ENCODE measurements at places on chromosomes 1 and 21.

GRCh38 chr21:36004441-36004840 is 55.9 kb downstream of the SETD4 start:
- no peaks in the 10 kb centered on the region for H3K4me1 ChIP-seq
- H3K36me3 ChIP-seq = no peaks in the 10 kb centered on the region
- H3K27me3 ChIP-seq = no peaks in the 10 kb centered on the region

GRCh38 chr1:5937373-5937857 is 54.8 kb downstream of the NPHP4 start:
- peaks cover 13% of the 10 kb centered on the region for H3K4me1 ChIP-seq
- no peaks in the 10 kb centered on the region for H3K27me3 ChIP-seq
- no peaks in the 10 kb centered on the region for H3K36me3 ChIP-seq
- H3K4me3 ChIP-seq = no peak overlapping the region

- no peak overlapping the region for H3K4me3 ChIP-seq
- H3K36me3 ChIP-seq = no peaks in the 10 kb centered on the region
- DNase-seq = no peak
Measured at GRCh38 chr1:192580351-192580962, 4.9 kb downstream of the RGS1 start.

DNA sequence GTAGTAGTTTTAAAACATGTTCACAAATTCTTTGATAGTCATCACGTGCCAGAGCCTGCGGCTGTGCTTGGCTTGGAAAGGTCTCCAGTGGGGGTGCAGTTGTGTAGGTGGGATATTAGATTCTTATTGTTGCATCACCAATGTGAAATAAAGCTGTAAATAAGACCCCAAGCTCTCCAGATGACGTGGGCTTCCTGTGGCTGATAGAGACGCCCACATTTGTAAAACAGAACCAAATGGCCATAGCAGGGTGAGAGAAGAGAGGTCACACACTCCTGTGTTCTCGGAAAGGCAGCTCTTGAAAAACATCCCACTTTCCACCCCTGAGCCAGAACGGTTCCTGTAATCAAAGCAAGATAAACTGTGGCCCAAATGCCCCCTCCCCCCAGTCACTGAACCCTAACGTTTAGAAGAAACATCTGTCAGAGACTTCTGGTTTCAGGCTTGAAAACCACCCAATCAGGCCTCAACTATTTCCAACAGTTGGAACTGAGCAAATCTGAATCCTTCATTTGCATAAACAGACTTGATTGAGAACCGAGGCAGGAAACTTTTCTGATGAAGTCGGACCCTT is 6.6 kb upstream of the NTPCR start:
- no peaks in the 10 kb centered on the region for H3K4me1 ChIP-seq
- no peak overlapping the region for H3K4me3 ChIP-seq
- H3K27me3 ChIP-seq = no peaks in the 10 kb centered on the region
- no peak overlapping the region for H3K27ac ChIP-seq
- no peak for DNase-seq
- no peaks in the 10 kb centered on the region for H3K36me3 ChIP-seq

DNA sequence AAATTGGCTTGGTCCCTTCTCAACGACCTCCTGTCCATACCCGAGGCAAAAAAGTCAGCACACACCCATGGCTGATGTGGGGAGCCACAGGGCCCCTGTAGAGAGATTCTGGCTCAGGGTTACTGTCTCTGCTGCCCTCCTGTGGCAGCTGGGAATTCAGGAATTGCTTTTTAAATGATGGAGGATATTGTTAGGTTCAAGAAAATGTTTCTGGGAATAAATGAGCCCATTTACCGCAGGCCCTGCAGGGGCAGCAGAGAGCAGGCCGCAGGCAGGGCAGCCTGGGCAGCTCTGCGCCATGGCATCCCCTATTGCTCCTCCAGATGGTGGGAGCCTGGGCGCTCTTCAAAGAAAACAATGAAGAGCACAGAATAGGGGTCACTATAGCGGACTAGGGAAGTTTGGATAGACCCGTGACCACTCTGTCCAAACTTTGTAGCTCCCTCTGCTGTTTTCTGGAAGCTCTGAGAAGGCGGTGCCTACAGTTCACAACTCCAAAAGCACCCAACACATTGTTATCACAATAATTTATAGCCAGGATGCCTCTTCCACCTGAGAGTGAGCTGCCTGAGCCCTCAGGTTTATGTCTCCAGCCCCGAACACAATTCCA is 201.1 kb downstream of the BACH1 start:
- H3K36me3 ChIP-seq = no peaks in the 10 kb centered on the region
- H3K27ac ChIP-seq = no peak overlapping the region
- no peak overlapping the region for H3K4me3 ChIP-seq
- no peaks in the 10 kb centered on the region for H3K27me3 ChIP-seq
- DNase-seq = no peak
- no peaks in the 10 kb centered on the region for H3K4me1 ChIP-seq

GRCh38 chr1:68204977-68205630 is 27.2 kb downstream of the WLS start:
- no peak overlapping the region for H3K27ac ChIP-seq
- H3K4me1 ChIP-seq = peaks cover 20% of the 10 kb centered on the region
- H3K36me3 ChIP-seq = no peaks in the 10 kb centered on the region
- no peak overlapping the region for H3K4me3 ChIP-seq
- DNase-seq = no peak
- H3K27me3 ChIP-seq = no peaks in the 10 kb centered on the region

GRCh38 chr21:14736672-14737071 is 190.6 kb upstream of the SAMSN1 start:
- H3K4me1 ChIP-seq = no peaks in the 10 kb centered on the region
- no peaks in the 10 kb centered on the region for H3K36me3 ChIP-seq
- H3K4me3 ChIP-seq = no peak overlapping the region
